Stimulated activated effector memory CD8-positive, alpha-beta T cell treated with anti-CD3 and anti-CD28 coated beads, Interleukin-12 subunit alpha, Interleukin-12 subunit beta, amount 100 ng/mL, for 72 hours (primary cell): ENCODE measurements at places on chromosomes 7 and 10.

GRCh38 chr7:67625257-67625737 is 628.7 kb downstream of the TYW1 start:
- peak; percentile 48 for DNase-seq

DNA sequence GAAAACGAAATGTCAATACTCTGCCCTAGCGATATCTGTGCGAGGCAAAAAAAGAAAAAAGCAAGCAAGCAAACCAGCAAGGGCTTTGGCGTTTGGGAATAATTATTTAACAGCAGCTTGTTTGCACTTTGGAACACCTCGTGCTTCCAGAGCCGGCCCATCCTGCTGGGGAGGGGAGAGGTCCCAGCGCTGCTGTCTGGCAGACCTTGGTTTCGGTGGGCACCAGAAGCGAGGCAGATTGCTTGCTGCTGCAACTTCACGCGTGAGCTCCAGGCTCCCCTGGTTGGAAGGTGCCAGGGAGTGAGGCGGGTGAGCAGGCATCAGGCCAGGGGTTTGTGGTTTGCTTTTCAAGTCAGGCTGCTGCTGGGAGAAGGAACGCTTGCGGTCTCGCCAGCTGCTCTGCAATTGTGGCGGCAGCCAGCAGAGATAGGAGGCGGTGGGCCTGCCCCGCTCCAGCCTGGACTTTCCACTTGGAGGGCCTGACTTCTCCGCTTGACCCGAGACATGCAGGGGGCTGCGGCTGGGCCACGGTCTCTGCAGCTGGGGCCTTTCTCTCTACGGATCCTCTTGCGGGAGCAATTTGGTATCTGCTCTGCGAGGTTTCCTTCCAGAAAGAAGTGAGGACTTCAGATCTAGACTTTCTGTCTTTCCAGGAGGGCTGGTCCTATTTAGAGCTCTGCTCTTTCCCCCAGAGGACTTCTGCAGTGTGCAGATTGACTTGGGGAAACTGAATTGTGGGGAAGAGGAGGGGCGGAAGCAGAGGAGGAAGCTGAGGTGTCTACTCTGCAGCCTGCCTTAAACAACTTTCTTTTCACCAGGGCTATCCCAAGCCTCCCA is 131.4 kb downstream of the PRPF18 start:
- no peak for DNase-seq

DNA sequence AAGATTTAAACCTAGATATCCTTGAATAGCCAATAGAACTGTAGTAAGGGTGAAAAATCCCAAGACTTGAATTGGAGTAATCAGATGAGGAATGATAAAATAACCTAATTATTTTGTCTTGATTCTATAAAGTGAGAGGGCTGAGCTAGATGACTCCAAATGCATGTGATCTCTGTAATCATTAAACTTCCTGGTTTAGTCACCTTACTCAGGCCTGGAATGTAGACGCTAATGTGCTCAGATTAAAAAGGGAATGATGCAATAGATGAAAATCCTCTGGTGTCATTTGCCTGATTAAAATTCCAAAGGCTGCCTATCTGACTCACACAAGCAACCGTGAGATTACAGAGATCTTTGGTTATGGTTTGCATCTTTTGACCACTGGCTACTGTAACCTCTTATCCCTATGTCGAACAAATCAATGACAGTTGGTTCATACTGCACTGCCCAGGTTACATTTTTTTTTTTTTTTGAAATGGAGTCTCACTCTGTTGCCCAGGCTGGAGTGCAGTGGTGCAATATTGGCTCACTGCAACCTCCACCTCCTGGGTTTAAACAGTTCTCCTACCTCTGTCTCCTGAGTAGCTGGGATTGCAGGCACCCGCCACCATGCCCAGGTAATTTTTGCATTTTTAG is 2.9 kb upstream of the HKDC1 start:
- DNase-seq: no peak

DNA sequence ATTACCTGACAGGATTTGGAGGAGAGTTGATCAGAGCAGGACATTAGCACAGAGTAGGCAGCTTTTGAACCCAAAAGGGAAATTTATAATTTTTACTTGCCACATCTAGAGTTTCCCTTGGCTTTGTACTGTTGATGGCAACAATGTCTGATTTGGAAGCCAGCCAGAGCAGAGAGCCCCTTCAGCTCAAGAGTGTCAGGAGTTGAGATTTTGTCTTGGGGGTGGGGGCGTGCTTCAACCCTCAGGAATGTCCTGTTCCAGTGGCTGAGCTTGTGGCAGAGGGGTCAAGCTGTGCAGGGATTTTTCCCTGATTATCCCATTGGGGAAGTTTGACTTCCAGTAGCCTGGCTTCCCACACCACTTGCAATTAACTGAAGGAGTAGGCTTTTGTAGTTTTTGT is 27.0 kb downstream of the SP4 start:
- DNase-seq: no peak

- DNase-seq: peak; percentile 77
Observed at GRCh38 chr7:108570146-108570755, 577 bp downstream of the DNAJB9 start.
